ENCODE measurements at places on chromosomes 12 and 14. TPM values are rescaled to one million over a fixed set of nuclear protein-coding genes. Genes with fewer than 3 reads are reported as not detected.

MFAP5 gene
- total RNA-seq = 12.3 TPM

SLC17A8 gene
- total RNA-seq = not detected

AQP6 gene
- not detected for total RNA-seq

KRT78 gene
- not detected for total RNA-seq

C12orf50 gene
- not detected for total RNA-seq

SPPL3 gene
- 40.9 TPM for total RNA-seq

MVK gene
- total RNA-seq = 9.1 TPM

DPPA3 gene
- total RNA-seq = not detected

CNTN1 gene
- total RNA-seq = 0.12 TPM

GRIP1 gene
- total RNA-seq = 2.9 TPM

EXOC3L4 gene
- total RNA-seq = not detected

PPM1H gene
- 6.3 TPM for total RNA-seq

TPPP2 gene
- 1.2 TPM for total RNA-seq

ADAM21 gene
- not detected for total RNA-seq

TAS2R14 gene
- 0.65 TPM for total RNA-seq

SOAT2 gene
- total RNA-seq = not detected

PPP1R1A gene
- 55.0 TPM for total RNA-seq

MDGA2 gene
- not detected for total RNA-seq

TMPRSS12 gene
- not detected for total RNA-seq

Measured in heart right ventricle (tissue), 16 donors.